NCI-H446 treated with DMSO at 0.1 percent for 48 hours (cell line): ENCODE measurements at places on chromosomes 2 and 18.

- no peak for DNase-seq
Observed at GRCh38 chr18:32542221-32542798, 71.6 kb upstream of the GAREM1 start.

DNA sequence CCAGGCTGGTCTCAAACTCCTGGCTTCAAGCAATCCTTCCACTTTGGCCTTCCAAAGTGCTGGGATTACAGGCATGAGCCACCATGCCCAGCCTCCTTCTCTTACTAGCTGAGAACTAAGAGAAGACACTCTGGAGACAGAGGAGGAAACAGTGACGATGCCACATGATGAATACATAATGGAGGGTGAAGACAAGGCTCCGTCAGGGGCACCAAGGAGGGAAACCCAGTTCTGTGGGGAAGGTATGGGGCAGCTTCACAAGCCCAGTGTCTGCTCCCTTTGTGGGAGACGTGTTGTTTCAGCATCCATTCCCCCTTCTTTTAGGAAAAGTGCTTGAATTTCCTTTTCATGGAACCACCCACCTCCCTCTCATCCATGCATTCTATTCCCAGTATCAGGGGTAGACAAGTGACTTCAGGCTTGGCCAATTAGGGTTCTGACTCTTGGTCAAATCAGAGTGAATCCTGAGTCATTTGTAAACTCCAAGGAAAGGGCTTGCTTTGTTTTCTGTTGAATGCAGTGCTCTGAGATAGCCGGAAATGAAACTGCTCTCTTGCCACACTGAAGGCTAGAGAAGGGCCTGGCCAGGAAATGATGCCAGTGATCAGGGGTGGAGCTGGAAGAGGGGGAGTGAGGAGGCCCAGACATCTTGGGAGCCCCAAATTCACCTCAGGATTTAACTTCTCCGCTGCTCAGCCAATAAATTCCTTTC lies 23.7 kb downstream of the TMEM127 start:
- no peak for DNase-seq

DNA sequence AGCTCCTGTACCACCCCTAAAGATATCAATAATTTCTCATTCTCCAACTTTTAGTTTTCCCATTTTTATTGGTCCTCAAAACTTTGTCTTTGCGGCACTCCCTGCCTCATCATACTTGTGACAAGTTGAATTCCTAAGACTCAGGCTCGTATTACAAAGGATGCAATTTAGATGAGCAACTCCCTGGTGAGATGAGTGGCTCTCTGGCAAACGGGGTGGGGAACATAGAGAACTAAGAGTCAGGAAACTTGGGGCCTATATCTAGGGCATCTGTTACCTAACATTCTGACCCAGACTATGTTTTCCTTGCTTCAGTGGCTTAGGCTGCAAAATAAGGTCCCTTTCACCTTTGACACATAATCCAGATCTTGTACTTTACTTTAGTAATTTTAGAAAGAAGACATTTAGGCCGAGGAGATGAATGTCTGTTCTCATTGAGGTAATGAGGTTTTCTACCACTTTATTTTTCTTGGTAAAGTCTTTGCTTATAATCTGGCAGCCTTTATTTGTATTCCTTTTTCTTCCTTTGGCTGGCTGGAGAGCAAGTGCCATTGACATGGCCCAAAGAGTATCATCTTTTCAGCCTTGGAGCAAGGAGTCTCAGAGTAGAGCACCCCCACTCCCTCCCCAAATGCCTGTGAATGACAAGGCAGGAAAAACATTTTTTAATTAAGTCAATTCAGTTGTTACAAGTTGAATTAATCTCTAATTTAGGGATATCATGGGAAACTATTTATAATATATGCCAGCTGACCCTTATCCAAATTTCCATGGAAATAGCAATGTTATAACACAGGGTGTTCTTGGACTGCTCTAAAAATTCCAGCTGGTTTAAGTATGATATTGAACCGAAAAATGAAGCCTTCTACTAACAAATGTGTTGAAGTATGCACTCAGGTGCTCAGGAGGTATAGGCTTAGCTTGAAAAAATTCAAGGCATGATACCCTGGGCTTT lies 15.2 kb downstream of the TSPYL6 start:
- no peak for DNase-seq

- DNase-seq = no peak
Observed at GRCh38 chr2:58633613-58634365, 392.7 kb upstream of the FANCL start.

DNA sequence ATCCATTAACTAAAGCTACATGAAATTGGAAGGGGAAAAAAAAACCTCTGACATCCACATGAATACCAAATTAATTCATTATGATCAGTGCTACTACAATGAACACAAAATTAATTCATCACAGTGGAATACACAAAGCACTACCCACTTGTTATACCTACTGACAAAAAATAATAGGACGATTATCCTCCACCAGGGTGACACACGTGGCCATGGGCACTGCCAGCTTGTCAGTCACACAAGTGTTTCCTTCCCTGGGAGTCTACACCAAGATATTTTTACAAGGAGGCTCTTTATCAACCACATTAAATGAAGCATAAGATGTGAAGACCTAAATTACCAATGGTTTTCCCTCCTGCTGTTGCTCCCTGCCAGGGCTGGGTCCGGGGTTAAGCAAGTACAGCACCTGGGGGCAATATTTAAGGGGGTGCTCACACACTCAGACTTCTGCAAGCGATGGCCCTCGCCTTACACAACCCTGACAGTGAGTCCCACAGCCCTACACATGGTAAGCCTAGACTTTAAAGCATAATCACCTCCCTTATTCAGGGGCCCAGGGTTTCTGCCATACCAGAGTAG lies 90.1 kb downstream of the TCF4 start:
- DNase-seq = no peak

DNA sequence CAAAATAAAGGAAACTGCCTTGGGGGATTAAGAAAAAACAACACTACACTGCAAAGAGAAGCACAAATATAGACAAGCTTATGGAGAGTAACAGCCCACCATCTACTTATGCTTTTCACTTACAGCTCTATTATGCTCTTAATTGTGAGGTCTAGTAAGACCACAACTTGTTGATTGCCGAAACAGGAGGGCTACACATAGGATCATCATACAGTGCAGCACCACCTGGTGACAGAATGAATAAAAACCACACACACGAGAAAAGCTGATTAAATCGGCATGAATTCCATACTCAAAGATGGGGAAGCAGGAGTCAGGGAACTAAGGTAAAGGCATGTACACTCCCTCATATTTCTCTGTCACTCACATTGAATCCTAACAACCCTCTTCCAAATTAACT lies 259.2 kb downstream of the IKZF2 start:
- DNase-seq = peak; percentile 21

- DNase-seq = no peak
Observed at GRCh38 chr2:143524119-143524553, 394.9 kb downstream of the ARHGAP15 start.

DNA sequence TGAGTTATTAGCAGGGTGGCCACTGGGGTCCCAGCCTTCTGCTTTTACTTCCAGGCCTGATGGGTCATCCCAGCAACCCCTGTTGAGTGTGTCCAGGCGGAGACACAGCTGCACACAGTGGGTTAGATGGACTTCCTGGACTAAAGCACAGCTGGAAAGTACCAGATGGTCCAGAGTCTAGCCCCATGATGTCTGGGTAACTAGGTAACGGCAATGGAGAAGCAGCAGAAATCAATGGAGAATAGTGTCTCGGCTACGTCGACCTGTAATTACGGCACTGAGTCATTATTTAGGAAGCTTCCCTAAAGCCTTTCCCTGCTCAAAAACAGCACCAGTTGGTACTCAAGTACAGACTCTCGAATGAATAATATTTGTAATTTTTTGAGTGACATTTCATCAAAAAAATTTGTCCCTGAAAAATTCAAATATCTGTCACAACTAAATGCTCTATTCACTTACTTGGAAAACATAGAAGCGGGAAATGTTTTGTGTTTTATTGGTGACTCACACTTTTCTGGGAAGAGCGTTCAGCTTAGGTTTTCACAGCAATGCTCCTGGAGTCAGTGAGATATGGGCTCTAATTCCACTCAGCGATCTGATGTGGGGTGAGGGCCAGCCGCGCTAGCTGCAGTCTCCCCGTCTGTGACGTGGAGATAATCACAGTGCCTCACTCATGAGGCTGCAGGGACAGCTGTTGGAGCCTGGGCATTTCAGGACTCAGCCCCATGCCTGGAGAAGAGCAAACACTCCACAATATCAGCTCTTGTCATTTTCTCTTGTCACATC lies 16.2 kb upstream of the ARL4C start:
- peak; percentile 7 for DNase-seq

DNA sequence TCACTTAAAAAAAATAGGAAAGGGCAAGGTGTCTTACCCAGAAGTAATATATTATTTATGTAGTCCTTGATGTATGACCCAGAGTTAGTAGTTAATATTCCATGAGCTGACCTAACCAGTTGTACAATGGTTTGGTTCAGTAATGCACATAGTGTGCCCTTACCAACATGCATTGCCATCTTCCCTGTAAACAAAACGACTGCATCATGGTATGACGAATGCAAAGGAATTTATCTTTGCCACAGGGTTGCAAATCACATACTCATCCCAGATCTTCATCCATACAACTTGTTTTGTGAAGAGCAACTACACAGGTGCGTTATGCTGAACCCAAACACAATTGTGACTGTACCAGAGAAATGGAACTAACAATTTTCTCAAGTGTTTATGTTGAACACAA lies 68.9 kb upstream of the ZSWIM2 start:
- no peak for DNase-seq

DNA sequence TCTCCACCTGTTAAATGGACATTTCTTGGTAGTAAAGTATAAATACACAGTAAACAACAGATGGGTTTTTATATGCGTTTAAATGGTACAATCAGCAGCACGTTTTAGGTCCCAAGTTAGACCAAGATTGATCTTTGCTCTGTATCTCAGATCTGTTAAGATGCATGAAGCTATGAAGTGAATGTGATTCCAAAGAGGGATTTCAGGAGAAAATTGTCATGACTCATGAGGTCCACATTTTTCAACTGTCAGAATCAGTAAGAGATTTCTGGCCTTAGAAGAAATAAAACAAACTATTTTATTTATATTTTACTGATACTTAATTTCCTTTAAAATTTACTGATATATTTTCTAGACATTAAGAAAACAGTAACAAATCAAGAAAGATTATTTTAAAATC lies 142.7 kb downstream of the EML6 start:
- DNase-seq = no peak

GRCh38 chr2:217079165-217079564 lies 219.3 kb upstream of the TNP1 start:
- DNase-seq = peak; percentile 12

DNA sequence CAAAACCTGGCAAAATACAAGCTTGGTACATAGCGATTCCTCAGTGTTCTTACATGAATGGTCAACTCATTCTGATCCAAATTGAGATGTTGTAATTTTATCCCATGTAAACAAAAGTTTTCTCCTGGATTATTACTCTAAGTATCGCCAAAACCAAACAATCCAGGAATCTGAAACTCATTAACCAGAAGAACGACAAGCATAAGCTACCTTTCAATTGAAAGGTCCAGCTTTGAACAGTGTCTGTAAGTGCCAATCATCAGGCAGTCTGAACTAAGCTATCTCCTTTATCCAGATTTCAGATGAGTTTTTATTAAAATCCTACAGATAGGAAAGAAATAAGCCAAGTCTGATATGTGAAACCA lies 2.4 kb downstream of the MEX3C start:
- no peak for DNase-seq

GRCh38 chr18:46639386-46639785 lies 17.6 kb downstream of the LOXHD1 start:
- no peak for DNase-seq

DNA sequence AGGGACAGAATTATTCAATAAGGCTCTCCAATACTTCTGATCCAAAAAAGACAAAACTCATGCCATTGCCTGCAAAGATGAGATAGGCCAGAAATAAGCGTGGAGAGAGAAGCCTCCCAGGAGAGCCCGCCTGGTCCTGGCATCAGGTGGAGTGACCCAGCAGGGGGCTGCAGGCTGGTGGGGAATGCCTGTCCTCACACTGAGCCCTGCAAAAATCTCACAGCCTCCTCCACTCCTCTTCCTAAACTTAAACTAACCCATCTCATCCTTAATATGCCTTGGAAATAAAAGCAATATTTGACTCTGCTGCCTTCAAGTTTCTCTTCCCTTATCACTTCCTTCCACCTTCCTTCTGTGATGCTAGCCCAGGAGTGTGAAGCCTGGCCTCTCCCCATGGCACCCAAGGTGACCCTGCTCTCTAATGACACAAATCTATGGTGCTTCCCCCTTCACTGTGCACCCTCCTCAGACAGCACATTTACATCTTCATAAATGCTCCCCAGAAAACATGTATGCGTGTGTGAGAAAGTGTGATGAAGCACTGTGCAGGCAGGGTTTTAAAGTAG lies 218.4 kb downstream of the ANAPC1 start:
- DNase-seq = no peak

DNA sequence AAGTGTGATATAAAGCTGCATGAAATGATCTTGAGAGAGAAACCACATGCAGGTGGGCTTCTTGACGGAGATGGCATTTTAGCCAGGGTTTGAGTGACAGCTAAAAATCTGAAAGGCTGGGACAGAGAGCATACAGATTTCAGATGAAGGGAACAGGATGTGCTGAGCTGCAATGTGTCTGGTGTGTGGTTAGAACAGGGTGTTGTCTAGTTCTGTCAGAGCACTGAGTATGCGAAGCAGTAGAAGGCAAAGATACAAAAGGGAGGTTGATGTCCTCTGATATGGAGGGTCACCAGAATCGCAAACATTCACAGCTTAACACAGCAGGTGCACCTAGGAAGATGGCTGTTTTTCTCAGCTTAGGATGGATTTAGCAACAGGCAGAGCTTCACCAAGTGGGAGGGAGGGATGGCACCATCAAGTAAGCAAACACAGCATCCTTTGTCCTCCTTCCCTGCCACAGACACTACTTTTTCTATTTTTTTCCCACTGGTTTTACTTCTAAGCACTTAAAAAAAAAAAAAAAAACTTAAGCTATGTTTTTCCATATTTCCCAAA lies 182.5 kb downstream of the TMX3 start:
- DNase-seq = no peak

- DNase-seq = no peak
Observed at GRCh38 chr2:144454466-144455287, 65.2 kb downstream of the ZEB2 start.

- DNase-seq = no peak
Observed at GRCh38 chr2:103669531-103669930, 907.7 kb downstream of the TMEM182 start.

DNA sequence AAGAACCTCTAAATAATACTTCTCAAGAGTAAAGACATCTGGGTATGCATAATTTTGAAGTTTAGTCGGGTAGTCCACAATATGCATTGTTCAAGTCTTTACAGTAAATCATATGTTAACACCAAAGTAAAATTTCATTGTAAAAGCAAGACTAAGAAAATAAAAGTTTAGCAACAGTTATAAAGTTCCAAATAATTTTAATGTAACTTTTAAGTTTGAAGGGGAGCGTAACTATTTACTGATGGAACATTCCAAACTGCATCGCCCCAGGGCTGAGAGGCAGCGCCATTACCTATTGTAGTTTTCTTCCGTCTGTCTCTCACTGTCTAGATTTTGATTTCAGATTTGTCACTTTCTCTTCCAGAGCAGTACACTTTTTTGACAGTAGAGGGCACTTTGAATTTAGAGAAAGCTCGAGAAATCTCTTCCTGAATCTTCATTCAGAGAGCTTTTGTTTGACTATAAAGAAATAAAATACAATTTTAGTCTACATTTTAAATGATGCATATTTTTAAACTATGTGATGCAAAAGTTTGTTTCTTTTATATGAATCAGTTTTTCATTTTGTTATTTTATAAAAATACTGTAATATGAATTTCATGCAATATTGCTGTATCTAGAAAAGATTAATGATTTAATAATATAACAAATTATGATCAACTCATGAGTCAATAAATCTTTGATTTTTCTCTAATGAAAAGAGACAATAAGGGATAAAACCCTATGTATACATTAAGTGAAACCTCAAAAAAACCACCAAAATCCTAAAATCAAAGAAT lies 389.8 kb downstream of the FIGN start:
- peak; percentile 19 for DNase-seq
